Activated naive CD4-positive, alpha-beta T cell (primary cell): ENCODE measurements at places on chromosomes 1 and 21.

- no peak for DNase-seq
These were observed 44.9 kb upstream of the TSPAN2 start for GRCh38 chr1:115134231-115134630.

- DNase-seq, result peak; percentile 60
These were observed 8.0 kb upstream of the B4GALT3 start for GRCh38 chr1:161185282-161185682.

DNA sequence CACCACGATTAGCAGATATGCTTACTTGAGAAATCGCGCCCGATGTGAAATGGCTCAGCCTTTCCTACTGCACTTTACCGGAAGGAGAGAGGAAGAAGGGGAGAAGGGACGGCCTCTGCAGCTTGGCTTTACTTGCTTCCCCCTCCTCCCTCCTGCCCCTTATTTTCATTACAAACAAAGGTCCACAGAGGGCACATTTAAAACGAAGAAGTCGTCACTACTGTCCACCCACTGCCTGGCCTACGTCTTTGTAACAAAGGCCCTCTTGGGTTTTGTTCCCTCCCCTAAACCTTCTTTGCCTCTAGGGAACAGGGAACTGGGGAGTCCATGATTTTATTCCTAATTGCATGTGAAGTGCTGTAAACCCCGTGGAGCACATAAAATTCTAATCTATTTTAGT is 308.5 kb downstream of the LMX1A start:
- DNase-seq, result no peak

DNA sequence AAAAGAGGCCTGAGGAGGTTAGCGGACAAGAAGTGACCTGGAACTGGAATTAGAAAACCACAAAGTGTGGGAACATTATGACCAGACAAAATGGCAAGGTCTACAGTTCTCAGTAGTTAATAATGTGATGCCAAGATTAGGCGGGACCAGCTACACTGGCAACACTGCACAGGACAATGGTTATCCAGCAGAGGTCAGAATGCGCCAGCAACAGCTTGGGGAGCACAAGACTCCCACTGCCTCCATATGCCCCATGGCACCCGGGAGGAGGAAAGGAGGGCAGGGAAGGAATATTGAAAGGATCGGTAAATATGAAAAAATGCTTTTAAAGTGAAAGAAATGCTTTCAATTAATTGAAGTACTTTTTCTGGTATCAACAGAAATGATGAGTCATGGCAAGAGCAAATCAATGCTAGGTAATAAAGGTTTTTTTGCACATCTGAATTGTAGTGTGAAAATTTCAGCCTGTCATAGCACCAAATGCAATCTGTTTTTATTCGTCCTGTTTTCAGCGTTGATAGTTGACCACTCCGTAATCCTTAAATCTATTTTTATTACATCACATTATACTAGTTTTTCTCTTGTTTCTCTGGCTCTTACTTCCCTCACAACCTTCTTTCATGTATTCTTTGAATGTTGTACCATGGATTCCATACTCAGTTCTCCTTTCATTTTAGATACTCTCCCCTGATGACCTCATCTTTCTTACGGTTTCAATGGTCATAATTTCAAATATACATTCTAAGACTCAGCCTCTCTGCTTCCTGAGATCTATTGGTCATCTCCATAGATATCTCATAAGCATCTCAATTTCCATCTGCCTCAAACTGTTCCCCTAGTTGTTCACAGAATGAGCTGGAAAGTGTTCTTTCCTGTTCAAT is 30.7 kb downstream of the VCAM1 start:
- DNase-seq, result no peak

- DNase-seq, result no peak
These were observed 50.2 kb downstream of the ST3GAL3 start for GRCh38 chr1:43757343-43758053.
